ENCODE measurements at places on chromosomes 5 and 9.

GRCh38 chr5:74442466-74442865 is 198.1 kb downstream of the ENC1 start:
- DNase-seq, result no peak

- no peak for DNase-seq
These were observed 17.8 kb downstream of the ACTL7B start for GRCh38 chr9:108838017-108838416.

- no peak for DNase-seq
These were observed 17.6 kb downstream of the CD180 start for GRCh38 chr5:67178966-67179365.

- no peak for DNase-seq
These were observed 137.9 kb upstream of the BASP1 start for GRCh38 chr5:17079562-17079961.
